ENCODE measurements at places on chromosomes 5 and 9. TPM values are rescaled to one million over a fixed set of nuclear protein-coding genes. Genes with fewer than 3 reads are reported as not detected.

- DNase-seq = no peak
Observed at GRCh38 chr9:90909225-90909624, 107.6 kb downstream of the SYK start.

DNA sequence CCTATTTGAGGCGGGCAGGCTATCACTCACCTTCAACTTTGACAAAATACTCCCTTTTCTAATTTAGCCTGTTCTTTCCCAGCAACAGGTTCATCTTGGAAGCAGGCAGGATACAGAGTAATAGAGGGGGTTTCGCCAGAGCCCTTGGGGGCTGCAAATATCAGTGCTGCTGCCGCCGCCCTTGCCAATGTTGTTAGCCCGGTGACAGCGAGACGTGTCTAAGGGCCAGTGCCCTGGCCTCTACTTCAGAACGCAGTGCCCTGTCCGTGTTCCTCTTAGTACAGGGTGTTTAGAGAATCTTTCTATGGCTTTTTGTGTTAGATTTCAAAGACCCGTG lies 703 bp downstream of the FAM120AOS start:
- DNase-seq = peak; percentile 78

DNA sequence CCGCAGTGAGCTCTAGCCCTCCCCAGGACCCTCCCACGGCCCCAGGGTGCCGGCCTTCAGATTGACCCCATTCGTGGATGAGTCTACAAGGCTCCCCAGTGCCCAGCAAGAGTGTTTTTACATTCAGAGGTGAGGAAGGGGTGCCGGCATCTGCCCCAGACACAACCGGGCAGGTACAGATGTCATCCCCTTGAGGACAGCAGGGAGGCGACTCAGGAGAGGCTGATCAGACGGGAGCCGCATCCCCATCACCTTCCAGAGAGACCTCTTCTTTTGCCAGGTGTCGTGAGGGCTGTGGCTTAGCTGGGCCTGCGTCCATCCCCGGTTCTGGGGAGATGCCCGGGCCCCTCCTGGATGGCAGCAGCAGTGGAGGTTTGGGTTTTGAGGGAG lies 4.3 kb upstream of the LRRC14B start:
- DNase-seq = no peak

DNA sequence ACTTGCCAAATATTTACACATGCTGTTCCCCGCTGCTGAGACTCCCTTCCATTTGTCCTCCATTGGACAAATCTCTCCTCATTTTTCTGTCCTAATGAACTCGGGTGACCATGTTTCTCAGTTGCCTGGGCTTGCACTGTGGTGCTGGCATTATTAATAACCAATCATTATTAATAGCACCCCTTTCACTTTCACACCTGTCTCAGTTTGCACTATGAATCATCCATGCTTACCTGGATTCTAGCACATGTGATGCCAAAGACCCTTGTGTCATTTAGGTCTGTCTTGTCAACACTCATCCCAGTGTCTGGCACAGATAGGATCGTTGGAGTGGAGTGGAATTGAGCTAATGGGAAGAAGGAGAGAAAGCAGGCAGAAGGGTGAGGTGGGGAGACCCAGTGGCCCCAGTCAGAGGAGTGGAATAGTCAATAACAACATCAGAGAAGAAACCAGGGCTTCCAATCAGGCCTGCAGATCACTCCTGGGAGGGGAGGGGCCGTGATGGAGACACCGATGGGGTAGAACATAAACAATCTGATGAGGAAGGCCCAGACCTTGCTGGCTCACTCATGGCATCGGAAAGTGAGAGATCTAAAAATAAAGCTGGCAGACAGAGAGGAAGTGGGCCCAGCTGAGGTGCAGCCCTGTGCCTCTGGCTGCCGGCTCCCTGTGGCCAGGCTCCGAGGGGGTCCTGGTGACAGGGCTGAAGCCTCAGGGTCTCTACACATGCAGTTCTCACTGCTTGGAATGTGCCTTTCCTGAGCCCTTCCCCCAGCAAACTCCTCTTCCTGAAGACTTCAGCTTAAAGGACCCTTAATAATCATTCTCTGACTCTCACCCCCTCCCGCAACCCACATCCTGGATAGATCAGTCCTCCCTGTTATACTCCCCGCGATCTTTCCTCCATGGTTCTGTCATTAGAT lies 33.5 kb upstream of the CRB2 start:
- DNase-seq = peak; percentile 86

GRCh38 chr5:83433891-83434290 lies 37.7 kb upstream of the VCAN start:
- no peak for DNase-seq

GRCh38 chr9:123395276-123395688 lies 39.3 kb downstream of the CRB2 start:
- no peak for DNase-seq

GFI1B gene
- total RNA-seq = not detected

DRD1 gene
- not detected for total RNA-seq

OR1L6 gene
- total RNA-seq = not detected

DNA sequence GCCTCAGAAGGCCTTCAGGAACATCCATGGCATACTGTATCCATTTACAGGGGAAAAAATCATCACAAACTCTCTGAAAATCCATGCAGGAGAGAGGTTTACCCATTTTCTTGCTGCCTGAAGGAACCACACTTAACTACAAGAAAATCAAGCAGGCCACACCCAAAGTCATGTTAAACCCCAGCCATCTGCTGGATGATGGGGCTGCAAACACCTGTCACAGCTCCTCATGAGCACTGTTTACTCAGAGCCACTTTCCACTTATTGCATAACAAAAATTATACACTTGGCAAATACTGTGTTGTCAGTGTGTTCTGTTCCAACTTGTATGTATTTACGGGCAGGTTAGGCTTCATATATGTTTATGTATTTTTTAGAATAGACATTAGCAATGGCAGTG lies 35.8 kb downstream of the PPIC start:
- no peak for DNase-seq

DNA sequence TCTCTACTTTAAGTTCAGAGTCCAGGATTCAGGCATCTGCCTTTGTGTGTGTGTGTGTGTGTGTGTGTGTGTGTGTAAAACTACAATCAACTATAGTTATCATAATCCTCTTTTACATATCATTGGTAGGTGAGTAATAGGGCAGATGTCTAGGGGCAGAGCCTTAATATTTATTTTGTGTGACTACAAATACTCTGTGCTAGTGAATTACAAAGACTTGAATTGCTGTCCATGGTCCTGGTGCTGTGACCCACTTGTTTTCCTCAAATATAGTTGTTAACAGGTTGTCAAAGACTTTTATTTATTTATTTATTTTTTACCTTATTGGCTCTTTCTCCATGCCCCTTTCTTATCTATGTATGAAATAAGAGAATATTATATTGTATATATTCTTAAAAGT lies 196.8 kb downstream of the ANXA1 start:
- no peak for DNase-seq

PAX5 gene
- 0.16 TPM for total RNA-seq

DNA sequence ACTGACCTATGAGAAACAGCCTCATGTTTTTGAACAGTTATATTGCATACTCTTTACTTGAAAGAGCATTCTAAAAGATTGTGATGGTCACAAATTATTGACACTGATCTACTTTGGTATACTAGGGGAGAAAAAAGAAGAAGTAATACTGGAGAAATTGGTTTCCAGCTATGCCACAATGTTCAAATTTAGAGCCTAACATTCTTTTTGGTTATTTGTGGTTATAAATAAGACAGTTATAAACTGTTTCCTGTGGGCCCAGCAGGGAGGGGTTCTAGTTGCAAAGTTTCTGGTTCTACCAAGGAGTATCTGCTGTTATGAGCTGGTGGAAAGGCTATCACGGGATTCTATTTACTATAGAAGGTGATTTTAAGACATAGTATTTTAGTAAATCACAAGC lies 4.8 kb downstream of the CWC27 start:
- no peak for DNase-seq

C7 gene
- total RNA-seq = not detected

- DNase-seq = peak; percentile 4
Observed at GRCh38 chr5:147743678-147744374, 38.7 kb downstream of the JAKMIP2 start.

SLC46A2 gene
- not detected for total RNA-seq
